ENCODE measurements at places on chromosomes 13 and 19.

GRCh38 chr19:48739404-48740163 lies 826 bp downstream of the RASIP1 start:
- peak; percentile 22 for DNase-seq

DNA sequence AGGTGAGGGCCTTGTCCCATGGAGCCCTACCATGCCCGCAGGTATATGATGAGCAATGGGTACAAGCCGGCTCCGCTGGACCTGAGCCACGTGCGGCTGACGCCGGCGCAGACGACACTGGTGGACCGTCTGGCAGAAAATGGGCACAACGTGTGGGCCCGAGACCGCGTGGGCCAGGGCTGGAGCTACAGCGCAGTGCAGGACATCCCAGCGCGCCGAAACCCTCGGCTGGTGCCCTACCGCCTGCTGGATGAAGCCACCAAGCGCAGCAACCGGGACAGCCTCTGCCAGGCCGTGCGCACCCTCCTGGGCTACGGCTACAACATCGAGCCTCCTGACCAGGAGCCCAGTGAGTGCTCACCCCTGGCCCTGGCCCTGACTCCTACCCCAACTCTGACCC lies 32.6 kb downstream of the RYR1 start:
- no peak for DNase-seq

- no peak for DNase-seq
Measured at GRCh38 chr13:106352850-106353249, 182.6 kb downstream of the EFNB2 start.

- no peak for DNase-seq
Measured at GRCh38 chr13:84352946-84353345, 470.7 kb upstream of the SLITRK1 start.

DNA sequence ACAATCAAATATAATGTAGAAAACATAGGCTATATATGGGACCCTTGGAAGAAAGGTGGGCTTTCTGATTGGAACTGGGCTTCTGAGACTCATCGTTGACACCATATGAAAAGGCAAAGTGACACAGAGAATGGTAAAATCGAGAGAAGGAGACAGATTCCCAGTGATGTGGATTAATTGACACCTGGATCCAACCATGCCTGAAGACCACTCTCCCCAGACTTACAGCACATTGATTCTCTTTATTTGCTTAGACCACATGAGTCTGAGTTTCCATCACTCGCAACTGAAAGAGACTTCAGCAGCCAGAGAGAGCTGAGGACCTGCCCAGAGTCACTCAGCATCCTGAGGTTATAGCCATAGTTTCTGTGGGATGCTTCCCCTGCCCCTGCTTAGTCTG lies 6.0 kb downstream of the CYP4F11 start:
- no peak for DNase-seq

- DNase-seq: no peak
Measured at GRCh38 chr13:92461831-92462230, 764.8 kb upstream of the GPC6 start.

DNA sequence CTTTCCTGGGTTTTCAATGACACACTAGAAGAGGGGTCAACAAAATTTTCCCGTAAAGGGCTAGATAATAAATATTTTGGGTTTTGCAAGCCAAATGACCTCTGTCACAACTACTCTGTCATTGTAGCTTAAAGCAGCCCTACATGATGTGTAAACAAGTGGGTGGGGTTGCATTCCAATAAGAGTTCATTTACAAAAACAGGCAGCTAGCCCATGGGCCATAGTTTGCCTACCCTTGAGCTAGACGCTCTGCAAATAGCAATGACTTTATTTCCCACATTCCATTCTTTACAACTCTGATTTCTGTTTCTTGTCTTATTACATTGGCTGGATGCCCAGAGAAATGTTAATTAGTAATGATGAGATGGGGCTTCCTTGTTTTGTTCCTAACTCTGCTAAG lies 76.0 kb downstream of the ZNF557 start:
- DNase-seq: no peak

- no peak for DNase-seq
Measured at GRCh38 chr19:18475004-18475453, 37.1 kb upstream of the ISYNA1 start.

DNA sequence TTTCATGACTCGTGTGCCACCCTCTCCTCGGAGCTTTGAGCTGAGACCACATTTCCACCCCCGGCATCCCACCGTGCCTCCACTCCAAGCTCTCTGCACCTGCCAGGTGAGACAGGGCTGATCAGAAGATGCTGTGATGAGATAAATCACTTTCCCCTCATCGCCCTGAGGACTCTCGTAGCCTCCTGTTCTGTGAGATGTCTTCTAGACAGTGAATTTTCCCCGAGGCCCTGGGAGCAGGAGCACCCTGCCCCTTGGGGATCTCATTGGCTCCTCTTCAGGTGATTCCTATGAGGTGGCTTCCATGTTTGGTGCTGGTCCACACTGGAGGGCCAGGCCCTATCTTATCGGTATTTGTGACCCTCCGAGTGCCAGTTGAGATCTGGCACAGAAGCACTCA lies 154.0 kb upstream of the TSHZ3 start:
- DNase-seq: no peak

- DNase-seq: no peak
Measured at GRCh38 chr13:44386913-44387556, 13.4 kb downstream of the SERP2 start.

- no peak for DNase-seq
Measured at GRCh38 chr19:50428772-50429463, 3.8 kb upstream of the MYBPC2 start.

DNA sequence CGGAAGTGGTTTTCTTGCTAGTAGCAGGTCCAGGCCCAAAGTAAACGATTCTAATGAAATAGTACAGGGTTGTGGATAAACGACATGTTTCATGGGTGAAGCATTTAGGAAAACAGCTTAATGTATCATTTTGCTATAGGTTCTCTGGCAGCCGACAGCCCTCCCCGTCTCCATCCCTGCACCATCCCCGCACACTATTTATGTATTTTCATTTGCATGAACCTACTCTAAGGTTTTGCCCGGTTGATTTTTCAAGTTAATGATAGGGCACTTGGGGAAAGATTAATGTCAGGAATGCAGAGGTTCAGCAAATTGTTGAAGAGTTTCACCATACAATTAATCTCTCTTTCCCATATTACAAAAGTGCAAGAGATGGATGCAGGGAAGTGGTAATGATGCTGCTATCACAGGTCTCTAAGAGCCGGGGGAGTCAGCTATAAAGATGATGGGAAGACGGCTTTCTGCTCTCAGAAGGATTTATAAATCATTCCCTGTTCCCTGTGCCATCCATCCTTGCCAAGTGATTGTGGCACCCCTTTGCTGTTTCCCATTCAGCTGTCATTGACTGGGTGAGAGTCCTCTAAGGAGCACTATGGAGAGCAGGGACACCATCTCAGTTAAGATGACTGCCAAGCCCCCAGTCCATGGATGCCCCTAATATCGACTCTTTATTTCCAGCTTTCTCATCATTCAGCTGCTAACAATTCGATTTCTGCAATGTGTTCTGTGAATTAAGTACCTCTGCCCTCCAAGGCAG lies 186.3 kb downstream of the IRS2 start:
- no peak for DNase-seq

GRCh38 chr19:15331419-15332310 lies 674 bp downstream of the BRD4 start:
- DNase-seq: peak; percentile 69

GRCh38 chr13:50250401-50250800 lies 235.2 kb downstream of the KCNRG start:
- DNase-seq: no peak

DNA sequence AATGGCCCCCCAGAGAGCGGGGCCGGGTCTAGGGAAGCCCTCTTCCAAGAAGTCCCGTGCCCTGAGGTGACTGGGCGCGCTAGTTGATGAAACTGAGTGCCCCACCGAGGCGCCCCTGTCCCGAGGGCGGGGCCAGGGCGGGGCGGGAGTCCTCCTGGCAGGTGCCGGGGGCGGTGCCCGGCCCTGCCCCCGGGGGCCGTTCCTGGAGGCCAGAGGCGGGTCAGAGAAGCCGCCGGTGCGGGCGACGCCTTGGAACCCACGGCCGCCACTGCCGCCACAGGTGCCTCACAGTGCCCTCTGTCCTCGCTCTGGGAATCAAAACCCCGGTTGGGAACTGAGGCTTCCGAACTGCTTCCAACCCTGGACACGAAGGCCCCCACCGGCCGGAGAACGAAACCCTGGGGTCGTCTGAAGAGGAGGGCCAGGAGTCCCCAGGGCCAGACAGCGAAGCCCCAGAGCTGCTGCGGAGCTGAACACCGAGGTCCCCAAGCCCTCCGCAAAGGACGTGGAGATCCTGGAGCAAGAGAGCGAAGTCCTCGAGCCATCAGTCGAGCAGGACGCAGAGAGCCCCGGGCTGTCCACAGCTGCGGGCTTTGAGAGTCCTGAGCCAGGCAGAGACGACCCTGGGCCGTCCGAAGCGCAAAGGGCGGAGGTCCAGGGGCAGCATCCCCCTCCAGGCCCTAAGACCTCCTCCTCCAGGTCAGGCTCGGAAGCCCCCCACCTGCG lies at the start of gene MISP3:
MISP3 (plus strand) TSS at position 252 of the 726 bp plus-strand sequence. CDS start 524 bp downstream, outside the sequence.
- peak; percentile 69 for DNase-seq

DNA sequence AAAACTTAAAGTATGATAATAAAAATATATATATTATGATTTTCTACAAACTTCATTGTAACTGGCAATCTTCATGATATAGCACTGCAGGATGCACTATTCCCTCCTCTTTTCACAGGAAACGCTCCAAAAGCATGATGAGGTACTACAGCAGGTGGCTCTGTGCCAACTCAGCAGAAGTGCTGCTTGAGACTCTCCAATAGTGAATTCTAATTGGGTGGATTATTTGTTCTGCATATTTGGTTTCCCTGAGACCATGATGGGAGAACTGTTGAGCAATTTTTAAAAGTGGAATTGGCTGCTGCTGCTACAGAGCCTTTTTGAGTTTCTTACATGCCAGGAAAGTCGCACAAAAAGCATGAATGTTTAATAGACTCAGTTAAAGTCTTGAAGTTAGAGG lies 1782.4 kb upstream of the PCDH20 start:
- no peak for DNase-seq

DNA sequence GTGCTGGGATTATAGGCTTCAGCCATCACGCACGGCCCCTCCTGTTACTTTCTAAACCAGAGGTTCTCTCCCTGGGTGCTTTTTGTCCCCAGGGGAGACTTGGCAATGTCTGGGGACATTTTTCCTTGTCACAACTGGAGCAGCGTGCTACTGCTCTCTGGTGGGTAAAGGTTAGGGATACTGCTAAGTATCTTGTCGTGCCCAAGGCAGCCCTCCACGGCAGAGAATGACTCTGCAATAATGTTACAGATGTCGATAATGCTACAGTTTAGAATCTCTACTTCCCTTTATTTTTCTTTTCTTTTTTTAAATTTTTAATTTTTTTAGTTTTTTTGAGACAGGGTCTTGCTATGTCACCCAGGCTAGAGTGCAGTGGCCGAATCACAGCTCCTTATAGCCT lies 38.0 kb downstream of the ADGRE1 start:
- no peak for DNase-seq

- DNase-seq: no peak
Measured at GRCh38 chr13:69092615-69093322, 1014.9 kb upstream of the ATXN8OS start.

DNA sequence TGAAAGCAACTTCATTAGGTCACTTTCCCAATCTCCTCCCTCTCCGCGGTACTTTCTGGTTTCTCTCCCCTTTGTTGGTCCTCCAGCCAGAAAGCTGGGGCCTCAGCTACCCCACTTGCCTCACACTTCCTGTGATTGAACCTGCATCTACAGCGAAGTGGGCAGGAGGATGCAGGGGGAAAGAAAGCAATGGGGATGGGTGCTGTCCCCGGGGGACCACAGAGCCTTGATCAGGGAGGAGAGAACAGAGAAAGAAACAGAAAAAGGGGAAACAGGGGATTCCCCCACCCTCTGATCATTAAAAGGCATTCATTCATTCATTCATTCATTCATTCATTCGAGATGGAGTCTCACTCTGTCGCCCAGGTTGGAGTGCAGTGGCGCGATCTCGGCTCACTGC lies 74.2 kb downstream of the TRPM4 start:
- DNase-seq: no peak

DNA sequence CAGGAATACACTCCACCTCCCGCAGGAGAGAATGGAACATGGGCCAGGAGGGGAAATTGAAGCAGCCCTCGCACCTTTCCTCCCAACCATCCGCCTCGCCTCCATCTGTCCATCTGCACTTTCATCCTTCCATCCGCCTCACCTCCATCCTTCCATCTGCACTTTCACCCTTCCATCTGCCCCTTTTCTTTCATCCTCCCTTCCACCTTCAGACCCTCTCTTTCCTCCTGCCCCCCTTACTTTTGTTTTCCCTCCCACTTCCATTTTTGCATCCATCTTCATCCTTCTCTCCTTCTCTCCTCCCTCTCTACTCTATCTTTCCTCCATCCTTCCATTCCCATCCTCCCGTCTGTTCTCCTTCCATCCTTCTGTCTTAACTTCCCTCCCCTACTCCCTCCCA lies 92.2 kb upstream of the ZNF536 start:
- DNase-seq: no peak

- no peak for DNase-seq
Measured at GRCh38 chr19:35253316-35254286, 4.8 kb downstream of the LSR start.

- no peak for DNase-seq
Measured at GRCh38 chr13:50915565-50915964, 6.0 kb downstream of the RNASEH2B start.

DNA sequence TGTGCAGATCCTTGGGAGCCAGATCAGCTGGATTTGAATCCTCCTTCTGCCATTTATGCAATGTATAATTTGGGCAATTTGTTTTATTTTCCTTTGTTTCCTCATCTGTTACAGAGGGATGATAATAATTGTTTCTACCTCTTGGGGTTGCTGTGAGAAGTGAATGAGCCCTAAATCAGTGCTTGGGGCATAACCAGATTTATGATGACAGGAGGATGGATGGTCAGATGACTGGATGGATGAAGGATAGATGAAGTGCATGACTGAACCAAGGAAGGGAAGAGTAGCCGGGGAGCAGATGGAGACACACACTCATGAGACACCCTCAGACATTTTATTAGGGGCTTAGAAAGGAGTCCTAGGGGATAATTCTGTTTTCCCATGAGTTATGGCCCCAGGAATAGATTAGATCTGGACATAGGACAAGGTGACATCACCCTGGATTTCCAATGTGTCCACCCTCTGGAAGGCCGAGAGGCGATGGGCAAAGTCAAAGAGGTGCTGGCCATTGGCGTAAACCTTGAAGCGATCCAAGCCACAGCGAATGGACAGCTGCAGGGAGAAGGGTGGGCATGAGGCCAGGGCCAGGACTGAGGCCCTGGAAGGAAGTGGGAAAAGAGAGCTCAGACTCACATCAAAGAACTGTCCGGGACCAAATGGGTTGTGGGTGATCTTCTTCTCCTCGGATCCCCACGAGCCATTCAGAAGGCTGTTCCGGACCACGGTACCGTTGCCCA lies 11.2 kb downstream of the LGALS4 start:
- DNase-seq: no peak

DNA sequence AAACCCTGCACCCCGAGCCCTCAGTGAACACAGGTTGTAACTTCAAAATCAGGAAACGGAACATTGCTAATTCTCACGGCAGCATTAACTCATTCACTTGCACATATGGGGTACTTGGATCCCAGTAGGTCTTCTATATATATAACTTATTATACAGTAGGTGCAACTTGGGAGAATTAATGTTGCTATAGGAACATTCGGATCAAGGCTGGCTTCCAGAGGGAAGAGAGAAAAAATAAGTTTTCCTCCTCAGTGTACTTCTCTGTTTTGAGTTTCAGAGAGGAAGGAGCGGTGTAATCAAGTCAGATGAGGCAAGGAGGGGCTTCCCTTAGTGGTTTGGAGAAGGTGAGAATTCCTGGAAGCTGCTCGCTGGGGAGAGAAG lies 90.9 kb upstream of the ZNF507 start:
- DNase-seq: no peak
